ENCODE measurements at places on chromosomes 1 and 21.

GRCh38 chr1:159835862-159836525 lies 9.3 kb downstream of the SLAMF8 start:
- DNase-seq: no peak

DNA sequence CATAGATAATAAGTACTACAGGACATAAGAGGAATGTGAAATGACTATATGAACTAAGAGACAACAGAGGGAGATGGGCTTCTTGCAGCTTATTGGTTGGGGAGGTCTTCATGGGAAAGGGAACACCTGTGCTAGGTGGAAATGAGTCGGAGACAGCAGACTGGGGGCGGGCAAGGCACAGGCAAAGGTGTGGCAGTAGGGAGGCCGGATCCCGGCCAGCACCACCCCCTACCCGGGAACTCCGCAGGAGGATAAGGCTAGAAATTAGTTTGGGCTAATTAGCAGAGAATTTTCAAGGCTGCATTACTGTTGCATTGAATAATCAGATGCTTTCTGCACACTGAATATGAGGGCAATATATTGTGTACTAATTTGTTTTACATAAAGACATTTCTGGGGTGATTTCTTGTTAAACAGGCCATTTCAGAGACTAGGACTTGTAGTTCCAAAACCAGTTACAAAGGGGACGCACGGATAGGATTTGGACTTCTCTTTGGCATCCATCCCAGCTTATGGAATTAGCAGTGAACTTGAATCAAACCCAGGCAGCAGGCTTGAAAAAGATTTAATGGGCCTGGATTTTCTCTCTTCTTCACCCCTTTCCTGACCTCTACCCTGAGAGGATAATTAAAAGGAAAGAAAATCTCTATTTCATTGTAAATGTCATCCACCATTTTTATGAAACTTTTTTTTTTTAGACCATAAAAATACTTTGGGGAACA lies 2.2 kb upstream of the HUNK start:
- DNase-seq: no peak

DNA sequence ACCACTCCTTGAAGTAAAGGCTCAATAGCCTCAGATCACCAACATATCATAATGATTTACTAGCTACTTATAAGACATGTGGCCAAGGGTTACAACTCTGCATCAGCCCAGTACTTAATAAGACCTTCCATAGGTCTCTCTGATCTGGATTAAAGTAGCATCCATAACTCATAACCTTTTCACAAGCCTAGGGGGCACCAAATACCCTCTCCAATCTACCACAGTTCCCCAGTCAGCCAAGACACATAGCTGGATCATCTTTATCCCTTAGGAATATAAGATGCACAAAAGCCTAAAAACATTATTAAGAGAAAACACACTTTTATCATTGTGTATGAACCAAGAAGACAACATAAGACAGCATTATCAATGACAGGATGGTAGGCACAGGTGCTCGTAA lies 22.1 kb downstream of the SSX2IP start:
- DNase-seq: no peak

GRCh38 chr1:206039046-206039973 lies 13.7 kb upstream of the RHEX start:
- no peak for DNase-seq

GRCh38 chr1:32496127-32496526 lies 31.3 kb downstream of the ZBTB8B start:
- no peak for DNase-seq

DNA sequence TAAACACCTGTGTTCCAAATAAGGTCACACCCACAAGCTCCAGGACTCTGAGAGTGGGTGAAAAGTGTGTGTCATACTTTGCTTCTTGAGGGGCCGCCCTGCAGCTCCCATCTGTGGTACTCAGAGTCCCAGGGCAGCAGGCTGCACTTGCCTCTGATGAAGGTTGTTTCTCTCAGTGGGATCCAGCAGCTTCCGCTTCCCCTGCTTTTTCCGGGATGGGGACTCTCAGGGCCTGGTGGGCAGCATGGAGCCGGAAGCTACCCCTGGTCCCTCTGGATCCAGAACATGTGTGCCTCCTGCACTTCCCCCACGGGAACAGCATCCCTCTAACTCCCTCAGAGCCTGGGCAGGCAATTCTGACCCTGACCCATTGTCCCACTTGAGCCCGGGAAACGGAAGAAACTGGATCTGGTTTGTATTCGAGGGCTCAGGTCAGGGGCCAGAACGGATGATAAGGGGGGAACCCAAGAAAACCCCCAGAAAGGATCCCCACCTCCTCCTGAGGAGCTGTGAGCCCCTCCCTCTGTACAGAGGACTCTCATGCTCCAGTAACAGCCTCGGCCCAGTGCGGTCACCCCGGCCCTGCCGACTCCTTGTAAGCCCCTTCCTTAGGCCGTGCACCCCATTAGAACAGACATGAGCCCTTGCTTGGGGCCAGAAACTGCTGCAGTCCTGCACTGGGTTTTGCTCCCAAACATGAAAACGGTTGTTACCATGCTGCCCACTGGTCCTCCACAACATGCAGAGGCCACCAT lies 189.5 kb upstream of the C1orf174 start:
- no peak for DNase-seq

GRCh38 chr1:55380355-55380970 lies 165.3 kb upstream of the USP24 start:
- no peak for DNase-seq

DNA sequence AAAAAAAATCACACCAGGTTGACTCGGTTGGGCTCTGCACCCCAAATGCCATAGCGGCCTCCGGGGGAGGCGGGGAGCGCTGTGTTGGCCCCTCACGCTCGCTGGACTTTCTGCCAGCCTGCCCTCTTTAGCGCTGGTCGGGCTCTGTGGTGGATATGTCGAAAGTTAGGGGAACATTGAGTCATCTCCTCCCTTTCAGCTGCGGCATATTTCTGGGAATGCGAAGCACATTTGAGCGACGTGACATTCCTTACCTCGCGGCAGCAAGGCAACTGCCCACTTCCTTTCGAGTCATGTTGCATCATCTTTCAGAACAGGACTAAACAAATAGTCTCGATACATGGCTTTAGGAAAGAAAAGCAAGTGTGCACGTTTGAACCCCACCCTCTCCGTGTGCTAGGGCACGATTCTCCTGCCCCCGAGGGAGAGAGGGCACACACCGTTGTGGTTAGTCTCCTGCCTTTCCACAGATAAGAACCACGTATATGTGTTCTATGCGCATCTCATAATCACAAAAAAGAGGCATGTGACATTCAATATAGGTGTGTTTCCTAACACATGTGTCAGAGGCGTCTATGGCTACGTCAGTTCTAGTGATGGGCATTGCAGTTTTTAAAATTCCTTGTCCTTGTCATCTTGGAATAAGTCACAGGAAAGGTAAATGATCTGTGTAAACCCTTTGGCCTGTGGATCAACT lies 105.9 kb upstream of the SLC45A1 start:
- no peak for DNase-seq

Measured in activated CD4-positive, alpha-beta T cell treated with anti-CD3 and anti-CD28 coated beads for 48 hours (primary cell).